NCI-H2081 treated with DMSO at 0.1 percent for 48 hours (cell line): ENCODE measurements at places on chromosomes 4 and X.

DNA sequence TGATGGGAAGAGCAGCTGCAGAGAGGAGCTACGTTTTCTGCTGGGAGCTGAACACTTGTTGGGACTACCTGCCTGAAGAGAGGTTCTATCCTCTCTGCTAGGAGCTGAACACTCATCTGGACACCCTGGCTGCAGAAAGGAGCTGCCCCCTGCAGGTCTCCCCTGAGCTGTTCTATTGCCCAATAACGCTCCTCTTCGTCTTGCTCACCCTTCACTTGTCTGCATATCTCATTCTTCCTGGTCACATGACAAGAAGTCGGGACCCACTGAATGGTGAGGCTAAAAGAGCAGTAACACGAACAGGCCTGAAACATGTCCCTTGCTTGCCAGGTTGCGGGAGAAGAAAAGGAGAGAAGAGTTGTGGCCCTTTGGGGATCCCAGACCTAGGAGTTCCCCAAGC lies 27.8 kb downstream of the NAA11 start:
- DNase-seq = no peak

GRCh38 chr4:151313306-151314009 lies 11.9 kb downstream of the SH3D19 start:
- no peak for DNase-seq

DNA sequence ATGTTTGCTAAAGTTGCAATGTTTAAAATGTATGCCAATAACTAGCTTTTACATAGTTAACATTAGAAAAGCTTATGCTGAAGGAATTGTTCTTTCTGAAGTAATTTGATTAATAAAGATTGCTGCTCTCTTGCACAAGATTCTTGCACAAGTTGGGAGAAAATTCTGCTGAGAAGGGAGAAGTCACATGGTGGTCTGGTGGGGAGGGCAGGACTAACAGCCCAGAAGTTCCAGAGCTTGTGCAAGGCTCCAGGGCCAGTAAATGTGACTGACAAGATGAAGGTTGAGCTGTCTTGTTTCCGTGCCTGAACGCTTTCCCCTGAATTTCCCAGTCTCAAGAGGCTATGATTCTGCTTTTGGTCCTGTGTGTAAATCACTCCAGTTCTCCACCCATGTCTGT lies 112.9 kb upstream of the VCX start:
- DNase-seq = no peak

DNA sequence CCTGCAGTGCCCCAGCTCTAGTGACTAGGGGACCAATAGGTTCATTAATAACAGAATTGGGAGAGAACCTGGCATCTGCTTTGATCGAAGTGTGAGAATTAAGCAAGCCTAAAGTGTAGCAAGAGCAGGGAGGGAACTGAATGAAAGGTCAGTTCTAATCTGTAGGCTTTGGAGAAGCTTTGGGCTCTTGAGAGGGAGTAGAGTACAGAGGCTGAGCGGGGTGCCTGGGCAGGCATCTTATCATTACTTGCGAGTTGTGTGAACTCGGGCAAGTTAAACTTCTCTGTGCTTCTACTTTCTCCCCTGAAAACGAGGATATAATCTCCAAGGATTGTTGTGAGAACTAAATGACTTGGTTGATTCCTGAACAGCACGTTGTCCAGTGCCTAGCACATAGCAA lies 906 bp upstream of the PARM1 start:
- DNase-seq = no peak

GRCh38 chrX:76155786-76156185 lies 17.1 kb upstream of the PBDC1 start:
- DNase-seq = no peak

GRCh38 chr4:133869486-133869885 lies 332.1 kb downstream of the PABPC4L start:
- DNase-seq = no peak

GRCh38 chr4:37767546-37767945 lies 58.9 kb upstream of the PGM2 start:
- peak; percentile 53 for DNase-seq

DNA sequence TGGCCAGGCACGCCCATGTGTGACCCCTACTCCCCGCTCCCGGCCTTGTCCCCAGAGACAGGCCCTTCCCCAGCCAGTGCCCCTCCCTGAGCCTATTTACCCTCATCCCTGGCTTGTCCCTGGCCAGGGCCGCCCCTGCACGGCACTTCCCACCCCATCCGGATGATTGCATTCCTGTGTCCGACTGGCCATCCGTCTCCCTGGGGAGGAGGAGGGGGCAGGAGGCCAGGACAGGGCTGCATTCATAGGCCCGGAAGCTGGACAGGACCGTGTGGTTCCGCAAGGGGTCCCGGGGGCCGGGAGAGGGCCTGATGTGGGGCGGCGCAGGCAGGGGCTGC lies 22.8 kb downstream of the CTBP1 start:
- no peak for DNase-seq
